GM13977 (cell line): ENCODE measurements at places on chromosomes 2 and 18.

GRCh38 chr2:46991985-46992384 lies 76.4 kb upstream of the MCFD2 start:
- no peak for DNase-seq

DNA sequence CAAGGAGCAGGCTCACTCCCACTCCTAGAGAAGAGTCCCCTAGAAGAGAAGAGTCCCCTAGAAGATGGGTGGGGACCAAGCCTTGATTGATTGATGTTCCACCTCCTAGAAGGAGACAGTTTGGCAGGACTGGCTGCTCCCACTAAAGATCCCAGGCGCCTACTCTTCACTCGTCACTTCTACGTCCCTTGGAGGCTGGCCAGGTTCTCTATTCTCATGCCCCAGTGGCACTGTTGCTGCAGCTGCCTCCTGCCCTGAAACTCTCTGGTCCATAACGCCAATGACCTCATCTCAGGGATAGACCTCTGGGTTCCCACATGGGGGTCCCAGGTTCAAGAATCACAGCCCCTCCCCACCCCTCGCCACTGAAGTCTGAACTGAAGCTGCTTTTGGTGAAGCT lies 2.5 kb upstream of the SP140L start:
- DNase-seq, result no peak

DNA sequence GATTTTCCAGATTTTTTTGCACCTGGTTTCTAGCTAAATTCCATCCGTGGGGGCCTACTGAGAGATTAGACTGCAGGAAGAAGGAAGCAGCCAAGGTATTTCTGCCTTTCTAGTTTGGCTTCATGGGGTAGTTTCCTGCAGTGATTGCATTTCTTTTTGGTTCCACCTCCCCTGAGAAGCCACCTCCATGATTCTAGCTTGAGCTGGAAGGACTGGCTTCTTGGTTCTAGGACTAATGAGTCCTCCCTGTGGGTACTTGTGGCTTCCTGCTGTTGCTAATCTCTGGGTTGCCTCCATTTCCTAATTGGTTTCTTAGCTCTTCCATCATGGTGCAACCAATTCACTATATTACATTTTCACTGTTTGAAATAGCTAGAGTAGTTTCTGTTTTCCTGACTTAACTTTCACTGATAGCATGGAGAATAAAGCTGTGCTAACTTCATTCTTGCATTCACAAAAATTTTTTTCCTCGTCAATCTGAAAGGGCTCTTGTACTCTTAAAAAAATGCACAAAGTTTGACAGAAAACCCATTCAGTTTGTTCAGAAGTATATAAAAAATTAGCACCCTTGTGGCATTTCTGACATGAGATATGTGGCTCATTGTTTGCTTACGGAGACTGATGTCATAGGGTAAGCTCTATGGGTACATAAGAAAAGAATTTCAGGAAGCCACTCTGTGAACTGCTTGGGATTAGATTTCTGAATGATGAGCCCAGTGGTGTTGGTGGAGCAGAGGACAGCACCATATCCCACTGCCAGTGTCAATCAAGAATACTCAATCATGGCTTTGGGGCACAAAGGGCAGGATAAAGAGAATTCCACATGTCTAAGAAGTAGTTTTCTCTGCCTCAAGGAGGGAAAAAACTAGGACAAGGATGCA lies 242.8 kb upstream of the RBMS1 start:
- DNase-seq, result no peak

DNA sequence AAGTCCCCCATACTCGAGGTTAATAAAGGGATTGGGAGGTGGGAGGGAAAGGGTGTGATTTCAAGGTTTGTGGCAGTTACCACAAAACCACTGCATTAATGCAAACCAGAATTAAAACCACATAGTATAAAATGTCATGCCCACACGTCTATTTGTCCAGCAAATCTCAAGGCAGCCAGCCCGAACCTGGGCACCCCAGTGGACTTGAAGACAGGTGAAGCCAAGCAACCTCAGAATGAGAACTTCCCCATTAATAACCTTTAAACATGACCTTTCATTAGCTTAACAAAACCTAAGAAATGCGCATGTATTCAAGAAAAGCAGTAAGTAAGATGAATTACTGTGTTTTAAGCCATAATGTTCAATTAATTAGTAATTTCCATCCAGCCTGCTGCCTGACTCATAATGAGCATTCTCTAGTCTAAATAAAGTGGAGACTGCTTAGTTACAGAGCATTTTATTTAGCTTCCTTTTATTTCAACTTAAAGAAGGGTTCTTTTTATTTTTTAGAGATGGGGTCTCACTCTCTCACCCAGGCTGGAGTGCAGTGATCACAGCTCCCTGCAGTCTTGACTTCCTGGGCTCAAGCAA lies 229.6 kb downstream of the FAM210A start:
- DNase-seq, result no peak

GRCh38 chr2:219733106-219733505 lies 105.7 kb downstream of the SLC4A3 start:
- DNase-seq, result no peak

DNA sequence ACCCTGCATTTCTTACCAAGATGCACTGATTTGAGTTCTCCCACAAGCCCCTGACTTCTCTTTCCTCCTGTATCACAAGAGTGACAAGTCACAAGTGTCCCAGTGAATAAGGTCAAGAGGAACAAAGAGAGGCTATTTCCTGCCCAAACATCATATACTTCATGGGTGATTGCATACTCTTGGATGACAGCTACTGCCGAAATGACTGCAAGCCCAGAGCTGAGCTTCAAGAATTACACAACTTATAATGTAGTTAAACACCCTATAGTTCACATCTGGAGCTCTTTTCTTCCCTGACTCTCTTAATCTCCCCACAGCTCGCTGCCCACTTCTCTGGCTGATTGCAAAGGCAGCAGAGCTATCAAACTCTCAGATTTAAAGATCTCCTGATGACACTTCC lies 289.7 kb upstream of the PARD3B start:
- DNase-seq, result no peak

- DNase-seq, result no peak
Observed at GRCh38 chr2:34241905-34242762, 643.0 kb upstream of the FAM98A start.

- DNase-seq, result peak; percentile 27
Observed at GRCh38 chr18:72762515-72763122, 105.2 kb downstream of the NETO1 start.

DNA sequence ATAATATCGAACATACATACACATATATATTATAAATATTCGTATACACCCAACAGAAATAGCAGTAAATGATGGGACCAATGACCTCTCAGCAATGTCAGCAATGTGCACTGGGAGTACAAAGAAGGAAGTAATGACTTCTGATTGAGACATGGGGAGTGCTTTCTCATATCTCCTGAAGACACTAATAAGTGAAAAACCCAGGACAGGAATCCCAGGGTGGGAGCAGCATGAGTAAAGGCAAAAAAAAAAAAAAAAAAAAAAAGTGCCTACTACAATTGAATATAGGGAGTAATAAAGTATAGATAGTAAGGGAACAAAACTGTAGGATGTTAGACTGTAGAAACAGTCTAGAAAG lies 491.3 kb downstream of the IRS1 start:
- DNase-seq, result no peak

GRCh38 chr18:57975805-57976204 lies 68.2 kb upstream of the NEDD4L start:
- DNase-seq, result no peak

DNA sequence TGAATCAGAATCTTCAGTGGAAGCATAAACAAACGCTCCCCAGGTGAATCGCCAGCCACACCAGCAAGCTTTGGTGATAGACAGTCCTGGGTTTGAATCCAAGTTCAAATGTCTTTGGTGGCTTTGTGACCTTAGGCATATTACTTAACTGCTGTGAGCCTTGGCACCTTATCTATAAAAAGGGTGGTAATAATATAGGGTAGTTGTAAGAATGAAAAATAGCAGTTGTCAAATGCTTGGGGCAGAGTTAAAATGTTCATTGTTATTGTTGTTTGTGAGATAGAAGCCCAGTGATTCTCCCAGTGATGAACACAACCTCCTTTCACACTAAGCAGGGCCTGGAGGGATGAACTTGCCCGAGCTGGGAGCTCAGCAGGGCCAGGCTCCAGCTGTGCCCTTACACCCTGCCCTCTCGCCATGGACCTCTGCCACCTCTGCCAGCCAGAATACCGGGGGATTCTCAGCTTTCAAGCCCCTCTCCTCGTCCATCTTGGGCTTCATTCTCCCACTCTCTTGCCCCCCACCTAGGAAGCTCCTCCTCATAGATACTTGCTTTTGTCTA lies 6.1 kb upstream of the TMBIM1 start:
- DNase-seq, result no peak

DNA sequence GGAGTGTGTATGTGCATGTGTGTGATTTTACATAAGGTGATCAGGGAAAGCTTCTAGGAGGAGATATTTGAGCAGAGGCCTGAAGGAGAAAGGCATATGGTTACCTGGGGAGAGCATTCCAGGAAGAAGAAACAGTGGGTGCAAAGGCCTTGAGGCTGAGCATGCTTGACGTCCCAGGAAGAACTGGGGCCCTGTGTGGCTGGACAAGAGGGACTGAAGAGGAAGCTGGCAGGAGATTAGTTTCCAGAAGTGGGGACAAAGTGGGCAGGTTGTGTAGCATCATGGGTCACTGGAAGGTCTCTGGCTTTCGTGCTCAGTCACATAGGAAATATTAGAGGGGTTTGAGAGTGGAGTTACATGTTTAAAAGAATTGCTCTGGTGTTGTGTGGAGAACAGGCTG lies 42.0 kb upstream of the POLE4 start:
- no peak for DNase-seq

GRCh38 chr2:68505603-68506159 lies 38.3 kb downstream of the APLF start:
- DNase-seq, result no peak

- DNase-seq, result no peak
Observed at GRCh38 chr2:226048611-226049010, 649.1 kb downstream of the NYAP2 start.

GRCh38 chr2:151091583-151091982 lies 170.1 kb downstream of the RBM43 start:
- no peak for DNase-seq

- no peak for DNase-seq
Observed at GRCh38 chr18:25443776-25444175, 91.8 kb upstream of the ZNF521 start.

GRCh38 chr2:24912986-24913385 lies 7.1 kb downstream of the ADCY3 start:
- no peak for DNase-seq

- DNase-seq, result no peak
Observed at GRCh38 chr2:95071856-95072255, 46.3 kb downstream of the MAL start.

- peak; percentile 45 for DNase-seq
Observed at GRCh38 chr18:62525608-62526007, 2.8 kb downstream of the ZCCHC2 start.

- no peak for DNase-seq
Observed at GRCh38 chr2:112339986-112340385, 64.6 kb downstream of the ZC3H6 start.

DNA sequence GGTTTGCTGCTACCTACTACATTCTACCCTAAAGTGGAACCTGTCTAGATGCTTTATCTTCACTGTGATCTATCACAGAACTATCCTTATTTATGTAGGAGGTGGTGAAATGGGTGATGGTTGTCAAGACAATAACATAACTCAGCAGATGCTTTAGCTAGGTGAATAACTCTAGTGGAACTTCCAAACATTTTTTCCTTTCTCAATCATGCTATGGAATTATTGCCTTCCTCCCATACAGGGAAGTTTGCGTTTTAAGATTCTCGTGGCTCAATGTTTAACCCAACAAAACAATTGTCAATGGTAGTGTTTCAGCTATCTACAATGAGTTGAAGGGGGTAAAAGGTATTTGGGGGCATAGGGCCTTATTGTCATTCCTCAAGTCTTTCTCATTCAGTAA lies 82.6 kb upstream of the GLI2 start:
- DNase-seq, result no peak

GRCh38 chr2:168601741-168602140 lies 145.7 kb downstream of the CERS6 start:
- no peak for DNase-seq

- DNase-seq, result no peak
Observed at GRCh38 chr2:241931976-241932898, 62.7 kb downstream of the RTP5 start.

- no peak for DNase-seq
Observed at GRCh38 chr2:134445985-134446382, 192.1 kb downstream of the MGAT5 start.

GRCh38 chr2:28687171-28687570 lies 64.5 kb upstream of the PPP1CB start:
- no peak for DNase-seq

GRCh38 chr2:201058914-201059313 lies 12.6 kb downstream of the HYCC2 start:
- DNase-seq, result no peak

DNA sequence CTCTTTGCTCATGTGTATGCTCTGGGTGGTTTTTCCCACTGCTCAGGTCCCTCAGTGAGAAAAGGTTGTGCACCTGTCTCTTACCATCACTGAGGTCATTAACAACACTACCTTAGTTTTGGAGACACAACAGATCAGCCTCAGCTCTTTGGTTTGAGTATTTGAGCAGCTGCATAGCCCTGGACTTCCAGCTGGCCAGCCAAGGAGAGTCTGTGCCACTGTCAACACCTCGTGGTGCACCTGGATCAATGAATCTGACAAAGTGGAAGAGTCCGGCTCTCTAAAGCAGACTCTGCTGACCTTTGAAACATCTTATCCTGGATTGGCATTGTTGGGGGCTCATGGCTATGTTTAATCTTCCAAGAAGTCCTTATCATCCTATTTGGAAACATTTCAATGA lies 30.0 kb downstream of the SERPINB8 start:
- DNase-seq, result no peak
